Keratinocyte (primary cell): ENCODE measurements at places on chromosomes 6 and 20.

DNA sequence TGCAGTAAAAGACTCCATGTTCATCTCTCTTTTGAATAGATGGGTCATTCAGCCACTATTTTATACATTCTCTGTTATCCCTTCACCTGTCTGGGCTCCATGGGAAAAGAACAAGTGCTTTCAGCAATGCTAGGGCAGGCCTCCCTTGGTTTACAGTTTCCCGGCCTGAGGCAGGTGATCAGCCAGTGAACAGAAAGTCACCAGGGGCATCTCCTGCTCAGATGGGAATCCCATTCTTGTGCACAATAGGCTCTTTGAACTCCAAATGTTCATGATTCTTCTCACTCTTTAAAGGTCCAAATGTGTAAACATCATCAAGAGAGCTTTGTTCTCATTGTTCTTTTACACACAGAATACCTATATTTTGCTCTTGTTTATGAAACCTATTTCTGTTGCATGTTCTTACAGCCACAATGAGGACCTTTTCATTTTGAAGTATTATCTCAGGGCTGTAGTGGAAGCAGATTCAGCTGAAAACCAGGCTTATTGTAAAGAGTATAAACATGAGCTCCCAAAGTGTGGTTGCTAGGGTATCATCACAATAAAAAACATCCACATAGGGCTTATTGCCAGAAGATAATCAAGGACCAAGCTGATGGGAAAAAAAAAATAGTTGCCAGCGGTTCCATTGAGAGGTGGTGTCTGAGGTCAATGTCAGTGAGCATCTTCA lies 267.1 kb upstream of the SGK1 start:
- DNase-seq = no peak

GRCh38 chr6:163181666-163182180 lies 232.8 kb upstream of the QKI start:
- no peak for DNase-seq

GRCh38 chr6:16239798-16240123 lies 1.4 kb downstream of the GMPR start:
- DNase-seq = no peak

GRCh38 chr6:144660561-144661115 lies 375.5 kb downstream of the UTRN start:
- no peak for DNase-seq
